ENCODE measurements at places on chromosomes 1 and 21.
A peak's percentile ranks its signal among the peaks of the same experiment; 100 is the strongest.

DNA sequence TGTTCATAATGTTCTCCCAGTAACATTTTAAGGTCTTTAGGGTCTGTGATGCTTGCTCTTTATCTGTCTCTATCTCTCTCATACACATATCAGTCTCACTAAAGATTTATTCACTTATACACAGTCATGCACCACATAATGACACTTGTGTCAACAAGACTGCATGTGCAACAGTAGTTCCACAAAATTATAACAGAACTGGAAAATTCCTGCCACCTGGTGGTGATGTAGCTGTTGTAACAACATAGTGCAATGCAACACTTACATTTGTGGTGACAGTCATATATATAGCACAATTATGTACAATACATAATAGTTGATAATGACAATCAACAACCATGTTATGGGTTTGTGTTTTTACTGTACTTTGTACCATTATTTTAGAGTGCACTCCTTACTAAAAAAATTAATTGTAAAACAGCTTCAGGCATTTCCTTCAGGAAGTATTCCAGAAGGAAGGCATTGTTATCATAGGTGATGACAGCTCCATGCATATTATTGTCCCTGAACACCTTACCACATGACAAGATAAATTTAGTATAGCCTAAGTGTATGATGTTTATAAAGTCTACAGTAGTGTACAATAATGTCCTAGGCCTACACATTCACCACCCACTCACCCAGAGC lies 8.1 kb downstream of the TDRD5 start:
- DNase-seq: no peak

- no peak for DNase-seq
Observed at GRCh38 chr1:115822117-115822516, 18.8 kb downstream of the NHLH2 start.

DNA sequence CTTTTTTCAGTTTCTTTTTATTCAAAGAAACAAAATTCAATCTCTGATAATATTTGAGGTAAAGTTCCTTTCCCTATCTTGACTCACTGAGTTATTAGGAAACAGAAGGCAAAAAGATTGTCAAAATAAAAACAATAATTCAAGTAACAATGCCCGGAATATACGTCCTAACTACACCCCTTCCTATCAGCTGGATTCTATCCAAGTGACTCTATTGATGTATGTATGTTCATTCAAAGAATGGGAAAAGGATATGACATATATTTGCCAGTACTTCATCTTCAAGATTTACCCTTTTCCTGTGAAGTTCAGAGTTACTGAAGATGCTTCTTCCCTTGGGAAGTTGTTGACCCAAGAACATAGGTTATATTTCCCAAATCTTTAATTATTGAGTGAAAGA lies 13.7 kb downstream of the SPRTN start:
- DNase-seq: no peak

- DNase-seq: peak; percentile 87
Observed at GRCh38 chr1:53485478-53486394, 26.5 kb downstream of the DMRTB1 start.

GRCh38 chr1:87428883-87429282 lies 100.2 kb downstream of the LMO4 start:
- DNase-seq: no peak

DNA sequence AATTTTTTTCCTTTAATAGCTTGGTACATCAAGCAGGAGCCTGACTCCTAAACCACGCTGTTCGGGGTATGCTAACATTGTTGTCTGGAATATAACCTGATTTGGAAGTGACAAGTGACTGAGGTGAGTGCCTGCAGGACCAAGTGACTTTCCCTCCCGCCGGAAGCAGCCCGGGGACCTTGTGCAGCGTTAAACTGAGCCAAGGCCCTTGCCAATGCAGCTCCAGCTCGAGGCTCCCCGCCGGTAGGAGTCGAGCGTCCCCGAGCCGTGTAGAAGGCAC lies 716 bp upstream of the MTARC1 start:
- peak; percentile 44 for DNase-seq

- DNase-seq: no peak
Observed at GRCh38 chr1:110266834-110267233, 56.7 kb downstream of the KCNC4 start.

DNA sequence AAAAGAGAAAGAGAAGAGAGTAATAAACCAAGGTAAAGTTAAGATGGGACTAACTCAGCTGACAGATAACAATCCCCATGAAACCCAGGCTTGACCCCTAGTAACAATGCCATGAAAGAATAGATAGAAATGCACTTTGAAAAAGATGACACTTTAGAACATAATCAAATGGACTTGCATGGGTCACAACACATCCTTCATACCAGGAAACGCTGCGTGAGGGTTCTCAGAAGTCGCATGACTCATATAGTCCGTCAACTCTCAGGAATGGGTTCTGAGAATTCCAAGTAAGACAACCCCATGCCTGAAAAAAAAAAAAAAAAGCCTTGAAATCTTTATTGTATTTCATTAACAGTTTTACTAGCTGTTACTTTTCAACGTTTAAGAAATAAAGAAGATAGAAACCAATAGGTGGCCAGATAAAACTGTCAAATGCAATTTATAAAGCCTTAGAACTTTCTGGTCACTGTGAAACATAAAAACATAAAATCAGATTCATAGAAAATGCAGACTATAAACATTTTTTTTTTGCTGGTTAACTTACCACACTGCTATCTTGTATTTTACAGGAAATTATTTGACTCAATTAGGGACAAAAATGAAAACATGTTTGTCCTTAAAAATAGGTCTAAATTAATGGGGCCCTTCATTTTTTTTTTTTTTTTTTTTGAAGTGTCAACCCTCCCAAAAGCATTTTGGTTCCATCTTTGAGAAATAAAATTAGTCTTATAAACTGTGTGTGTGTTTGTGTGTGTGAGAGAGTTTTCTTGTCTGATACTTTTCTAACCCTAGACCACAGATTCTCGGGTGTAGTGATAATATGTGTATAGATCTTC lies 202.1 kb downstream of the NCAM2 start:
- DNase-seq: no peak

DNA sequence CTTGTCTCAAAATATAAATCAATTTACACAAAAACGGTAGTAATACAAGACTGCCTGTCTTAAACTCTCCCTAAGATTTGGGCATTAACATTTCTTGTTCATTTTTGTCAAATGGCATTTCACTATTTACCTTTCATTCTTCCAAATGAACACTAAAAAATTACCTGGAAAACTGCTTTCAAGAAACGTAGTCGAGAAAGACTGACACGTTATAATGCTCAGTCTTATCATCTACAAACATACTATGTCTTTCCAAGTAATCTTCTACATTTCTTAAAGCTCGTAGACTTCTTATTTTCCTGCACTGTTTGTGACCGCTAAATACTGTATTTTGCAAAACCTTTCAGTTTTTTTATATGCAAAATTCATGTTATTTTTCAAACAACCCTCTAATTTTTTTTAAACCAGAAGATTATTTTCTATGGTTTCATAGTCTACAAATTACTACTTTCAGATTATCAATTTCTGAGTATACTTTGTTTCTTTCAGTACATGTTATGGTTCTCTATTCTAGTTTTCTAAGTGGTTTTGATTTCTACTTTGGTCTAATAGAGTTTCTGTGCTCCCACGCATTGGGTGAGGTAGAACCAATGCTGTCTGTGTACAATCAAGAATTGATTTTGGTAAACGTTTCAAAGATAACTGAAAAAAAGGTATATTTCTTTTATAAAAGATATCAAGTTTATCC lies 336.4 kb downstream of the SMYD3 start:
- DNase-seq: no peak

DNA sequence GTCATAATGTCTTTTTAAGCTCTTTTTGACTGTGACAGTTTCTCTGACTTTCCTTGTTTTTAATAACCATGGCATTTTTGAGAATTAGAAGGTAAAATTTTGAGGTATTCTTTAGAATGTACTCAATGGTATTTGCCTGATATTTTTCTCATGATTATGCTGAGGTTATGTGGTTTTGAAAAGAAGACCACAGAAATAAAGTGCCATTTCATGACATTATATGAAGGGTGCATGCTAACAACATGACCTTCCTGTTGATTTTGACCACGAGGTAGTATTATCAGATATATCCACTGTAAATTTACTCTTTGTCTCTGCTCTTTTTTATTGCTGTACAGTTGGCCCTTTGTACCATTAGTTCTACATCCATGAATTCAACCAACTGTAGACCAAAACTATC lies 1418.5 kb downstream of the PLA2G4A start:
- DNase-seq: no peak

GRCh38 chr1:190205713-190206112 lies 272.0 kb downstream of the BRINP3 start:
- no peak for DNase-seq

DNA sequence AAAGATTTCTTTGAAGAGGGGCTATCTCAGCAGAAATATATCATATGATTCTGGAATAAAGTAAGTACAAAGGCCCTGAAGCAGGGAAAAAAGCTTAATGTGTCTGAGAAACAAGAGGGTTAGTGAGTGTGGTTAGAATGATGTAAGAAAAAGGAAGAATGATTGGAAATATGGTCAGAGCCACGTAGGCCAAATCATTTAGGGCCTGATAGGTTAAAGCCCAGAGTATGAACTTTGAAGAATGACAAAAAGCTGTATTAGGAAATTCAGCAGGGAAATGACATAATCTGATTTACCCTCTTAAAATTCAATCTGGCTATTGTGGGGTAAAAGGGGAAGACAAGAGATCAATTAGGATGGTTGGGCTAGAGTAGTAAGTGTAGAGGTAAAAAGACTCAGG lies 69.0 kb upstream of the MUTYH start:
- DNase-seq: no peak

DNA sequence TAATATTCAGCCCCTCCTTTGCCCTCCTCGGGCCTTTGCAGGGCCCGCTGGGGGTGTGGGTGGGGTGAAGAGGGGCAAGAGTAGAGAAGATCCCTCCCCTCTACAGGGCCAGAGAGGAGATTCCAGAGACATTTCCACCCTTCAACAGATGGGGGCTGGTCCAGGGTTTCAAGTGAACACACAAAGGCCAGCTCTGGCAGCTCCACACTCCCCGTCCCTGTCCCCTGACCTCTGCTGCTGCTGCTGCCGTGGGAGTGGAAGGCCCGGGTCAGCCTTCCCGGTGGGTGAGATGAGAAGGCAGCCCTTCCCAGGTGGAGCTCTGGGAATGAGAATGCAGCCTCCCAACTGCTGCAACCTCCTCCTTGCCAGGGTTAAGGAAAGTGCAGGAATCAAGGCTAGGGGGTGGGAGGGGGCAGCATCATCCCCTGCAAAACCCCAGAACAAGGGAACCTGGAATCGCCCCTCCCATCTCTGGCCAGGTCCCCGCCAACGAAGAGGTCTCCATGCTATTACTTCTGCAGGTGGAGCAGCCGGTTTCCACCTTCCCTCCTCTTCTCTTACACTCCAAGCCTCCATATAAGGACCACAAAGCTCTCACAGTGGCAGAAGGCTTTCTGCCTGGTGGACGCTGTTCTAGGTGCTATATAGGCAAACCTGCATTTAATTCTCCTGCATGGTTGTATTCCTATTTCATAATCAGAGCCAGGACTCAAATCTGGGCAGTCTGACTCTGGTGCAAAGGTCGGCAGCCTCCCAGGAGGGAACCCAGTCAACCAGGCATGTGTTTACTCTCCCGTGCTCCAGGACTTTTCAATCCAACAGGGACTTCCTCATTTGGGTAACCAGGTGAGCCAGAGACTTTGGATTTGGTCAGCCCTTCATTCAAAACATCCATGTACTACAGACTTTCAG lies 22.9 kb upstream of the ARHGEF10L start:
- no peak for DNase-seq

- no peak for DNase-seq
Observed at GRCh38 chr21:34673006-34673405, 4.2 kb downstream of the CLIC6 start.

DNA sequence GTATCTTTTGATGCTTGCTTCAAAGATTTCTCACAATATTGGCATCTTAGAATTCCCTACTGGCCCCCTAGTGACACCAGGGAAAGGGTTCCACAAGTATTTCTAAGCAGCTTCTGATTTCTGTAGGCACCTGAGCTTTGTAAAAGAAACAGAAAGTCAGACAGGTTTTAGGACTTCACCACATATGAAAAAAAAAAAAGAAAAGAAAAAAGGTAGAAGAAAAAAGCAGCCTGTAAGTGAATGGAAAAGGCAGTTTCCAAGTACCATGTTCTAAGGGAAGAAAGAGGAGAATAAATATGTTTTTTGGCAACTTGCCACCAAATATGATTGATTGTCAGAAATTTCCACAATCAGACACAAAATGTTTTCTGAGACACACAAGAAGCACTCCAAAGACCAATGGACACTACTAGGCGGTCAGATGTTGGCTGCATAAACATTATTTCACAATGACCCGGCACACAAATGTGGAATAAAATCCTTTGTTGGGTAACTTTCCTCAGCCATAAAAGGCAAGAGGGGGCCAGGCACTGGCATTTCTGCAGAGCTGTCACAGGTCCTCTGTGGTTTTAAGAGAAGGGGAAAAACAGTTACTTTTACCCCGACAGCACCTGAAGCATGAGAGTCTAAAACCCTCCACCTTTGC lies 12.7 kb upstream of the CPLANE2 start:
- no peak for DNase-seq

- no peak for DNase-seq
Observed at GRCh38 chr1:230328342-230329015, 97.7 kb downstream of the PGBD5 start.

- DNase-seq: no peak
Observed at GRCh38 chr1:8816264-8816663, 1.2 kb downstream of the RERE start.

- peak; percentile 29 for DNase-seq
Observed at GRCh38 chr1:226676381-226676780, 62.7 kb downstream of the ITPKB start.

- DNase-seq: no peak
Observed at GRCh38 chr1:221563476-221563921, 178.4 kb downstream of the DUSP10 start.

DNA sequence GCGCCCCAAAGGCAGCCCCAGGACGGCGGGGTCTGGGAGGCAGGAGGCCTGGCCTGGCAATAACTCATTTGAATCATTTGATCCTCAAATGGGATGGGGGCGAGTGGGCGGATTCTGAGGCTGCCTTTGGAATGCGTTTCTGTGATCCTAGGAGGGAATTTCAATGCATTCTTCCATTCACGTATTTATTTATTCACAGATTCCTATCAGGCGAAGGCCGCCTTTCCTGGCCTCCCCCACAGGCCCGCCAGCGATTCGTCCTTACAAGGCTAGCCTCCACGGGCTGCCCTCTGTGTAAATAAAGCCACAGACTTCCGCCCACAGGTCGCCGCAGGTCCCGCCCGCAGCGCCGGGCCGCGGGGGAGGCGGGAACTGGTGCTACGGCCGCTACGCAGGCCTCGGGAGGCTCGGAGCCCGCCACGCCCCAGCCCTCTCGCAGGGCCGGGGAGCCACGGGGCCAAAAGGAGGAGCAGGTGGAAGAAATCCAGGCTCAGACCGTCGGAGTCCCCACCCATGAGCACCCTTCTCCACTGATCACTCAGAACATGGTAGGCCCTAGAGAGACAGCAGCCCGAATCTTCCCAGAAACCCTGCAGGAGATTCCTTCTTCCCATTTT lies 31.3 kb upstream of the JUN start:
- DNase-seq: peak; percentile 80

DNA sequence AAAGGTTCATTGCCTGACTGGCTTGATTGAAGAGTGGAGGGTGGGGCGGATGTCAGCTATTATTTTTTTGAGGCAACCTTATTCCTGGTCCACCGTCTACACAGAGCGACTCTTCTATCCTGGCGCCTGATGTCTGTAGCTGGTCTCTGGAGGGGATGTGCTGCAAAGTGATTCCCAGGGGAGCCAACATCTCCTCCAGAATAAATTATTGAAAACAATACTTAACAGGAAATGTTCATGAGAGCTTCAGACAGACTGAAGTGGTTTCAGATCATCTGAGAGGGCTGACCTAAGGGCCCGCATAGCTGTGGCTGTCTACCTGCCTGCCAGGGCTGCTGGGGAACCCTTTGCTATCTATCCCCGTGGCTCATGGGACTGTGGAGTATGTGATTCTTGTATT lies 66.7 kb downstream of the TEX35 start:
- no peak for DNase-seq

All from left hindlimb (tissue), 1 donor.